ENCODE measurements at places on chromosomes 6 and 20.
A peak's percentile ranks its signal among the peaks of the same experiment; 100 is the strongest.

GRCh38 chr6:111871207-111871606 is 2.0 kb downstream of the FYN start:
- H3K27ac ChIP-seq: peak overlapping the region; percentile 91
- DNase-seq: no peak
- H3K36me3 ChIP-seq: no peaks in the 10 kb centered on the region
- peaks cover 30% of the 10 kb centered on the region for H3K4me1 ChIP-seq
- H3K4me3 ChIP-seq: peak overlapping the region; percentile 91
- no peaks in the 10 kb centered on the region for H3K27me3 ChIP-seq

DNA sequence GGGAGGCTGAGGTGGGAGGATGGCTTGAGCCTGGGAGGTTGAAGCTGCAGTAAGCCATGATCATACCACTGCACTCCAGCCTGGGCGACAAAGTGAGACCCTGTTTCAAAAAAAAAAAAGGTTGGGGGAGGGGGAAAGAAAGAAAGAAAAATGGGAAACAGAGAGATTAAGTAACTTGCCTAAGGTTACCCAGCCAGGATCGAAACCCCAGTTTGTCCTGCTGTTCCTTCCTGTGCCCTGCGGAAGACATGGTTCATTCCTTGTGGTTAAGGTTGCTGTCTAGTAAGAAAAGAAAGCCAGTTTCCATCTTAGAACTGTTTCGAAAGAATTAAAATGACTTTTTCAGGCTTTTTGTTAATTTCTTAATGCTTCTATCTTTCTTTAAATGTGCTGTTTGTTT is 29.8 kb downstream of the C6orf89 start:
- H3K4me1 ChIP-seq: peaks cover 11% of the 10 kb centered on the region
- peaks cover 32% of the 10 kb centered on the region for H3K36me3 ChIP-seq
- no peak overlapping the region for H3K27ac ChIP-seq
- H3K4me3 ChIP-seq: no peak overlapping the region
- H3K27me3 ChIP-seq: no peaks in the 10 kb centered on the region
- no peak for DNase-seq

DNA sequence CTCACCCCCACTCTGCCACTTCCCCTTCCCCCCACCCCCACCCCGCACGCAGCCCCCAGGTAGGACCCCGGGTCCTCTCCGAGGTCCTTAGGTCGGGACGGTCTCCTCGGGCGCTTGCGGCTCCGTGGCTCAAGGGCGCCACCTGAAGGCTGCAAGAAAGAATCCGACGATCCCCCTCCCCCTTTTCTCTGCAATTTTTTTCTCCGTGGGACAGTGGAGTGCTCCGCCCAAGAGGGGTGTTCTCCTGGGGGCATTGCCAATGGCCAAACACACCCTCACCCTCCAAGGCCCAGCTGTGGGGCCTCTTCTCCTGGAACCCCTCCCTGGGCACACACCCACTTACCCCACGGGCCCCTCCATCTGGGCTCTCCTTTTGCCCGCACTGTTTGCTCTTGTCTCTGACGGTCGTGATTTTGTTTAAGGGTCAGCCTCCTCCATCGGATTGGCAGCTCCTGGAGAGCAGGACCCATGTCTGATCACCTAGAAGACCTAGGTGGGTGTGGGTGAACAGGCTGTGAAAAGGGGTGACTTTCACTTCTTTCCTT is 1.1 kb upstream of the TMEM74B start:
- H3K4me3 ChIP-seq: peak overlapping the region; percentile 74
- H3K27me3 ChIP-seq: peaks cover 21% of the 10 kb centered on the region
- peaks cover 15% of the 10 kb centered on the region for H3K4me1 ChIP-seq
- no peaks in the 10 kb centered on the region for H3K36me3 ChIP-seq

DNA sequence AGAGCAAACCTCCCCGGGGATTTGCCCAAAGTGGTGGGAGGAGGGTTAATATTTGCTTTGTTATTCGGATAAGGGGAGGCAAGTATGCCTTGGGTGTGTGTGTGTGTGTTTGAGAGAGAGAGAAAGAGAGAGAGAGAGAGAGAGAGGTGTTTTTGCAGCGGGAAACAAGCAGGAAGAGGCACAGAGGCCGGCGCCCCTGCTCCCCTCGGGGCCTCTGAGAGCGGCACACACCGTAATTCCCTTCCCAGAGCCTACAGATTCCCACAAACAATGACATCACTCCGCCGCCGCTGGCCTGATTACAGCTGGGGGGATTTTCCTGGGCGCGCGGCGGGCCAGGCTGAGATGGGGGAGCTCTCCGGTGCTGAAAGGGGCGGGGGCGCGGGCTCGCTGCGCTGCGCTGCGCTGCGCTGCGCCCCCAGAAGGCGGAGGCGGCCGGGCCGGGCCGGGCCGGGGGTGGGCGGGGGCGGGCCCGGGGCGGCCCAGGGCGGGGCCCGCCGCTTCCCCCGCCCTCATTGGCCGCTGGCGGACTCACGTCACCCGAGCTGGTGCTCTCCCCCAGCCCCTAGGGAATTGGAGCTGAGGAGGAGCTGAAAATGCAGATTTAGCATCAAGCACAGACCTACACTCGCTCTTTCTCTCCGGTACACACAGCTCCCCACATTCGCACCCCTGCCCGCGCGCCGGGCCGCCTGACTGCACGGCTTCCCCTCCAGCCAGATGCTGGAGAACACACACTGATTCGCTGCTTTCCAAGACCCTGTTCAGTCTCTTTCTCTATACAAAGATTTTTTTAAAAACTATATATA is at the start of gene PCSK2:
Gene PCSK2, plus strand, starts transcription at position 631 of the 809 bp plus-strand sequence. CDS start 266 bp downstream, outside the sequence.
- H3K4me1 ChIP-seq: peaks cover 5% of the 10 kb centered on the region
- DNase-seq: no peak
- peaks cover 26% of the 10 kb centered on the region for H3K27me3 ChIP-seq
- H3K36me3 ChIP-seq: peaks cover 2% of the 10 kb centered on the region

DNA sequence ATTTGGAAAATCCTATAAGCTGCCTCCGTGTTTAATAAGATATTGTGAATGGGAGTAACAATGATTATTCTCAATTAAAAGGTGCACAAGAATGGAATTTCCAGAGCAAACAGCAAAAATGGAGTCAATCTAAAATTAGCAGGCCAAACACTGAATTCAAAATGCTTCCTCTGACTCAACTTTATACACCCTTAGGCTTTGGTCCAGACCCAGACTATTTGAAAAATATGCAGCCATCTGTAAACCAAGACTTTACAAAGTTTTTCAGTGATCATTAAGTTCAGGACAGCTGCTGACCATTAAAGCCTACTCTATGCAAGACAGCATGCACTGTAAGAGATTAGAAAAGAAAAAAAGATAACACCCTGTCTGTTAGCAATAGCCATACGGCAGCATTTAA is 39.4 kb upstream of the CCN6 start:
- no peak overlapping the region for H3K4me3 ChIP-seq
- no peak overlapping the region for H3K27ac ChIP-seq
- H3K27me3 ChIP-seq: peaks cover 5% of the 10 kb centered on the region
- no peak for DNase-seq

GRCh38 chr6:99165838-99166237 is 183.6 kb downstream of the FAXC start:
- H3K27me3 ChIP-seq: peaks cover 7% of the 10 kb centered on the region
- no peaks in the 10 kb centered on the region for H3K4me1 ChIP-seq
- no peak overlapping the region for H3K4me3 ChIP-seq
- no peaks in the 10 kb centered on the region for H3K36me3 ChIP-seq
- no peak overlapping the region for H3K27ac ChIP-seq

GRCh38 chr6:14542670-14543366 is 425.2 kb downstream of the CD83 start:
- H3K4me3 ChIP-seq: peak overlapping the region; percentile 17
- peak overlapping the region; percentile 28 for H3K27ac ChIP-seq
- H3K27me3 ChIP-seq: no peaks in the 10 kb centered on the region
- peaks cover 21% of the 10 kb centered on the region for H3K4me1 ChIP-seq
- peak; percentile 14 for DNase-seq
- H3K36me3 ChIP-seq: no peaks in the 10 kb centered on the region

DNA sequence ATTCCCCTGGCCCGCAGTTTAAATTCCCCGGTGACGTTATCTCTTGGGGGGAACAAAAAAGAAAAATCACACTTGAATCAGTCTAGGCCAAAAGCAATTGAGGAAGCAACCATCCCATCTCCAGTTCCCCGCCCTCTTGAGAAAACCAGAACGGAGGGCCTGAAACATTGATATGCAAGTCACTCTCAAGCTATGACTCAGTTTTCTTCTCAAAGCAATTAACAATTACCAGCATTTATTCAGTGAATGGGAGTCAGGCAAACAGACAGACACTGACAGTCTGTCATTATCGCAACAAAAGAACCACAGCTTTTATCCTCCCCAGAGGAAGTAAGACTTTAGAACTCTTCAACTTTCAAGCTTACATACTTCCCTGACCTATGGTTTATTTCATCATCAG is 100.9 kb downstream of the OPRM1 start:
- H3K27ac ChIP-seq: no peak overlapping the region
- H3K27me3 ChIP-seq: peaks cover 5% of the 10 kb centered on the region
- no peaks in the 10 kb centered on the region for H3K36me3 ChIP-seq
- no peak for DNase-seq

All from memory B cell (primary cell).